Fibroblast of gingiva (primary cell): ENCODE measurements at places on chromosomes 5 and 9.

DNA sequence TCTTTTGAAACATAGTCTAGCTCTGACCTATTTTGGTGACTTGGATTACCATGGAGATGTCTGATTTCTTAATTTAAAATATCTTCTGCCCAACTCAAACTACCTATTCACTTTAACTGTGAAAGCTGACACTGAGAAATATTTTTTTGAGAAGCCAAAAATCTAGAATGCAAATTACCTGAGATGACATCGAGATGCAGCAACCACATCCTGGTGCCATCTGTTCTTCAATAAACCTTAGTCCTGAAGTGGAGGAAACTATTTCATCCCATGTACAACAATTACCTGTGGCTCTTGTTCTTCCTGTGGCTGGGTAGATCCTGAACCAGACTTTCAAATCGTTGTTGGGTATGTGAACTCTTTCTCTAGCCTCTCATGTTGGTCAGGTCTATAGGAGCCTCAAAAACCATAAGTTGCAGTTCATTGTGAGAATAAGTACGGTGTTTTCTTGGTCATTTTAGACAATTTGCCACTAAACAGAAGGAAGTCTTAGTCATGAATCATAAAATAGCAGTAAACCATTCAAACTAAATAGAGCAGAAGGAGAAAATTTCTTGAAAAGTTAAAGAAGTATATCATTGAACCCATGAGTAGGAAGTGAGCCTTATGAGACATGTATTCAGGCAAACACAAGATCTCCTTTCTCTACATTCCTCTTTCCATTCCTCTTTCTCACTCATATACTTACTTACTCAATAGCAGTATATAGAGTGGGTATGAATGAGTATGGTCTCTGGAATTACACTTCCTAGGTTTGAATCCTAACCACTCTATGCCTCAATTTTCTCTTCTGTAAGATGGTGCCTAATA is 176.0 kb downstream of the HMHB1 start:
- no peak for DNase-seq

GRCh38 chr5:168772316-168772961 is 193.3 kb upstream of the PANK3 start:
- no peak for DNase-seq

- DNase-seq = no peak
Observed at GRCh38 chr5:128749136-128749898, 211.3 kb upstream of the FBN2 start.

GRCh38 chr9:42388146-42388690 is 204.8 kb downstream of the SPATA31A6 start:
- no peak for DNase-seq

DNA sequence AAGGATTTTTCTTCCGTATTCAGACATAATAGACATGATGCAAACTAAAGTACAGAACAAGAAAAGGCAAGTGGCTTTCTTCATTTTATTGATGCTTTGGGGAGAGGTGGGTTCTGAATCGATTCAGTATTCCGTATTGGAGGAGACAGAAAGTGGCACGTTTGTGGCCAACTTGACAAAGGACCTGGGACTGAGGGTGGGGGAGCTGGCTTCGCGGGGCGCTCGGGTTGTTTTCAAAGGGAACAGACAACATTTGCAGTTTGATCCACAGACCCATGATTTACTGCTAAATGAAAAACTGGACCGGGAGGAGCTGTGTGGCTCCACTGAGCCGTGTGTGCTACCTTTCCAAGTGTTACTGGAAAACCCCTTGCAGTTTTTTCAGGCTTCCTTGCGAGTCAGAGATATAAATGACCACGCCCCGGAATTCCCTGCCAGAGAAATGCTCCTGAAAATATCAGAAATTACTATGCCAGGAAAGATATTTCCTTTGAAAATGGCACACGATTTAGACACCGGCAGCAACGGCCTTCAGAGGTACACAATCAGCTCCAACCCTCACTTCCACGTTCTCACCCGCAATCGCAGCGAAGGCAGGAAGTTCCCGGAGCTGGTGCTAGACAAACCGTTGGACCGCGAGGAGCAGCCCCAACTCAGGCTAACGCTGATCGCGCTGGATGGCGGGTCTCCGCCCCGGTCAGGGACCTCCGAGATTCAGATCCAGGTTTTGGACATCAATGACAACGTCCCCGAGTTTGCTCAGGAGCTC is 551 bp downstream of the PCDHB6 start:
- DNase-seq = no peak

- DNase-seq = peak; percentile 89
Observed at GRCh38 chr5:68007451-68007850, 208.1 kb upstream of the PIK3R1 start.

DNA sequence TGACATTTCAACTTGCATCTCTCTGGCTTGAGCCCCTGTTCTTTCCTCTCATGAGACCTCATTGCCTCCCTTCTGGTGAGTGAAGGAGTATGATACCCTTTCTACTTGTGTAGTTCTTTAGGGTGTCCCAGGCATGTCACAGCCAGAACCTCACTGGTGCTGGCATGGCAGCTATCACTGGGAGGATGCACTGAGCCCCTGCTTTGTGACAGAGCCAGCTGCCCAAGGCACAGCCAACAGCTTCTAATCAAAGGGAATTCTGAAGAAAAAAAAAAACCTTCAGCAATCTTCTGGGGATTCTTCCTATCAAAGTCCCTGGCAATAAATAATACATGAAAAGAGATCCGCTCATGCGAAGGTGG is 652.6 kb upstream of the KLF4 start:
- no peak for DNase-seq

DNA sequence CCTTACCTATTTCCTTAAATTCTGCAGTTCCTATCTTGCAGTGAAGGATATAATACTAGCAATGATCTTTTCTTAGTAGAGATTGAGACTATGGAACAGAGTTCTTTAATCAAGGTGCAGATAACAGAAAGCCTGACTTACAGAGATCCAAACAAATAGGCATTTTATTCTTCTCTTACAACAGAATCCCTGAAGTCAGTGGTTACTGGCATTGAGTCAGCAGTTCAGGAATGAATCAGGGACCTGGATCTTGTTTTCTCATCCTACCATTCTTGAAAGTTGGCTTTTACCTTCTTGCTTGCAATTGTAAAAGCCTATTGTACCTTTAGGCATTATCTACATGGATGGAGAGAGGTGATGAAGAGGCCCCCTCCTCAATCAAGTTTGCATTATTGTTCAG is 47.5 kb upstream of the TLE4 start:
- DNase-seq = no peak

- DNase-seq = peak; percentile 25
Observed at GRCh38 chr5:151208481-151208914, 15.4 kb downstream of the CCDC69 start.

- DNase-seq = no peak
Observed at GRCh38 chr5:34740389-34740806, 84.3 kb downstream of the RAI14 start.

DNA sequence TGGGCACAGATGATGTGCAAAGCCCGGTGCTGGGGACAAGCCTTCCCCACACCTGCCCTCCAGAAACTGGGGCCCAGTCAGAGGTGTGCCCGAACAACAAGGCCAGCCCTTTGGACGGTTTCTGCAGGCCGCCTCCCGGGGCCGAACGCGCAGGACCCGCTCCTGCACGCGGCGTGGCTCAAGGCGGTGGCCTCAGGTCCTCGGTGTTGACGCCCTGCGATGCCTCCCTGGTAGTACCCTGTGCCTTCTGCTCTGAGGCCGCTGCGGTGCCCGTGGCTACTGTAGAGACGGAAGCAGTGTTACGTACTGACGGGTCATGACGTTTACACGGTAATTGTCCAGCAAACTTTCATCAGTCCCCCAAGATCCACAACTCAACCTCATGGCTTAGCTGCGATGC is 33.5 kb upstream of the FANCC start:
- no peak for DNase-seq

GRCh38 chr9:92720807-92721535 is 43.7 kb downstream of the BICD2 start:
- no peak for DNase-seq

- no peak for DNase-seq
Observed at GRCh38 chr9:20300430-20301115, 321.7 kb downstream of the MLLT3 start.

DNA sequence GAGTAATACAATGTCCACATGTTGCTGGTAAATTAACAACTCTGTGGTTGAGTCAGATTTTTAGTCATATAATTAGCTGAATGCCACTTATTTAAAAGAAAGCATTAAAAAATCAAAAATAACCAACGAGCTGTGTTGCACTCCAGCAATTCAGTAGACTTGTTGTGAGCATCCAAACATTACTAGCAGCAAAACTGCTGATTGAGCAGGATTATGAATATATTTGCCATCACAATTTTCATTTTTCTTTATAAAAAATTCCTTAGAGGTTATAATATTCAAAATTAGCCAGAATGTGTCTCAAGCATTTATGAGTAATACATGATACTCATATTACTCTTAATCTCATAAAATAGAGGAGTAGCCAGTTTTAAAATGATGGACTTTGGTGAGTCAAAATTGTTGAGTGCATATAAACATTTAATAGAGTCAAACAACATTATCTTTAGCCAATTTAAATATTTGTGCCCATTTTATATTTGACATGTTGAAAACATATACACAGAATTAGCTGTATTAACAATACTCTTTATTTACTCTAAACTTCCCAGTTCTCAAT is 44.0 kb downstream of the ST8SIA4 start:
- no peak for DNase-seq

GRCh38 chr9:96321515-96321914 is 19.5 kb upstream of the HSD17B3 start:
- DNase-seq = no peak

GRCh38 chr9:20835377-20836286 is 151.6 kb downstream of the FOCAD start:
- peak; percentile 53 for DNase-seq

DNA sequence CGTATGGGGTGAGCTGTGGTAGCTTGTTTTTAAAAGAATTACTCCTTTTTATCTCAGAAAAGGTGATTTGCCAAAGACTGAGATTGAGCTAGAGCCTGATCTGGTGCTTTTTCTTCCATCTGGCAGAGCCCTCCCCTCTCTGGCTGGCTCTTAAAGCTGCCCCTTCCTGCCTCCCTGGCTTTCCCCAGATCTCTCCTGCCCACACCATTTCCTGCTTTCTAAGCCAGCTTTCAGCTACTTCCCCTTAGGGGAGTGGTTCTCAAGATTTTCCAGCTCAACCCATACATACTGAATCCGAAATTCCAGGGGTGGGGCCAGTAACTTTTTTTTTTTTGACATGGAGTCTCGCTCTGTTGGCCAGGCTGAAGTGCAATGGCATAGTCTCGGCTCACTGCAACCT is 4.8 kb upstream of the ACOT12 start:
- no peak for DNase-seq
